LoVo (cell line): ENCODE measurements at places on chromosomes 2 and 18.

DNA sequence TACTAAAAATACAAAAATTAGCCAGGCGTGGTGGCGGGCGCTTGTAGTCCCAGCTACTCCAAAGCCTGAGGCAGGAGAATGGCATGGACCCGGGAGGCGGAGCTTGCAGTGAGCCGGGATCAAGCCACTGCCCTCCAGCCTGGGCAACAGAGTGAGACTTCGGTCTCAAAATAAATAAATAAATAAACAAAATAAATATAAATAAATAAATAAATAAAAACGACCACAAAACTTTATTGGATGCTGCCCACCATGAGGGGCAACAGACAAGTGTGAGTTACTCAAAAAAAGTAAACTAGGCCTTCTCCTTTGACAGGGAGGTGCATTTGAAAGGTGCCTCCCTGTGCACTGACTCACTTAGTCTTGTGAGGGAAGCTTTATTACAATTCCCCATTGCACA is 50.4 kb downstream of the SLC4A1AP start:
- DNase-seq = no peak

DNA sequence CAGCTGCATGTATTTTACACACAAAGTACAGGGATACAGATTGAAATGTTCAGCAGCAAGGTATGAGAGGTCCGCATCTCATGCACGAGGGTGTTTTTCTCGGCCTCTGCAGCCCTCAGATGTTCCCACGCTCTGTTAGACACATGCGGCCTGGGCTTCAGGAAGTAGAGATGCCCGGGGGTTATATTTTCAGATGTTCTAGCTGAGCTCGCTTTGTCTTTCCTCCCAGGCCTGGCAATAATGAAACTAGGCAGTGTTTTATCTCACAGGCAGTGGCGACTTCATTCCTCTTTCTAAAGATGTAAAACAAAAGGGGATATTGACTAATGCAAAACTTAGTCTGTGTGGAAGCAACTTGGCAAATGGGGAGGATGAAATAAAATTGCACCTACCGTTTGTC is 190.7 kb downstream of the GBX2 start:
- no peak for DNase-seq

GRCh38 chr2:36423172-36423571 is 67.6 kb downstream of the CRIM1 start:
- DNase-seq = peak; percentile 14

- DNase-seq = no peak
Measured at GRCh38 chr2:15205562-15205961, 355.6 kb downstream of the NBAS start.

DNA sequence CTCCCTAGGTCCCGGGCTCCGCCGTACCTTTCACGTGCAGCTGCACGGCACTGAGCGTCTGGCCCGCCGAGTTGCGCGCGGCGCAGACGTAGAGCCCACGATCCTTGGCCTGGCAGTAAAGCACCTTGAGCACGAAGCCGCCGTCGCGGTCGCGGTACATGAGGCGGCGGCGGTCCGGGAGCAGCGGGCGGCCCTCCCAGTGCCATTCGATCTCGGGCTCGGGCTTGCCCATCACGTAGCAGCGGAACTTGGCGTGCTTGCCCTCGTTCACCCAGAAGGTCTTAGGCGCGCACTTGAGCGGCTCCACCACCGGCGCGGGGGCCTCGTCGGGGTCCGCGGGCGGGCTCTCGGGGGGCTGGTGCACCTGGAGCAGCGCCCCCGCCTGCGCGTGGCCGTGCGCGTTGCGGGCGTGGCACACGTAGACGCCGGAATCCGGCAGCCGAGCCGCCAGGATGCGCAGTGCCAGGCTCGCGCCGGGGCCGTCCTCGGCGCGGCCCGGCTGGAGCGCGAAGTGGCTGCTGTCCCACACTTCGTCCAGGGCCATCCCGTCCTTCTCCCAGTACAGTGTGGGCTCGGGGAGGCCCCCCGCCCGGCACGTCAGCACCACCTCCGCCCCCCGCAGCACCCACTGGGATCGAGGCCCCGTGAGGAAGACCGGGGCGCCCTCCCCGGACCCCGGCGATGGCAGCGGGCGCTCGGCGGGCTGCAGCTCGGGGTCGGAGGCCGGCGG is 980 bp downstream of the OBSL1 start:
- DNase-seq = no peak

DNA sequence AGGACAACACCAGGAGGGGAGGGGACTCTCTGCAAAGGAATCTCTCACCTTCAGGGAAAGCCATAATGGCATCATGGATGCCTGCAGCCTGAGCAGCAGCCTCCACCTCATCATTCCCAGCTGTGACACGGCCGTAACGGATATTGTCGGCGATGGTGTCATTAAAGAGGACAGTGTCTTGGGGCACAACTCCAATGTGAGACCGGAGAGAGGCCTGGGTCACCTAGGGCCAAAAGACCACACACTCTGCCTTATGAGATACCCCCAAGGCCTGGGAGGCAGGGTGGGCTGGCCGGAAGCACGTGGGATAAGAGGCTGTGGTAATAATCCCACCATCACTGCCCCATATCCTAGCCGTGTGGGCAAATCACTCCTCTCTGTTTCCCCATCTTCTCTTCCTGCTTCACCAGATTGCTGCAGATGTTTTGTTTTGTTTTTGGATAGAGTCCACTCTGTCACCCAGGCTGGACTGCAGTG is 4.3 kb downstream of the ZFAND2B start:
- no peak for DNase-seq

GRCh38 chr2:120111193-120111592 is 98.3 kb downstream of the EPB41L5 start:
- no peak for DNase-seq
